ENCODE measurements at places on chromosomes 4 and X.

- DNase-seq, result no peak
These were observed 86.9 kb upstream of the CLDN34 start for GRCh38 chrX:9880237-9880636.

GRCh38 chrX:10923466-10923865, 187.7 kb upstream of the HCCS start:
- DNase-seq, result no peak

- no peak for DNase-seq
These were observed 323.2 kb upstream of the INTU start for GRCh38 chr4:127309369-127310102.

- no peak for DNase-seq
These were observed 38.6 kb downstream of the MTMR1 start for GRCh38 chrX:150731795-150732194.

- no peak for DNase-seq
These were observed 4.2 kb upstream of the NDST4 start for GRCh38 chr4:115117651-115118050.

GRCh38 chrX:21800344-21800770, 39.1 kb upstream of the MBTPS2 start:
- DNase-seq, result no peak
